ENCODE measurements at places on chromosomes 5 and 9.

- DNase-seq, result no peak
Observed at GRCh38 chr5:167821151-167821550, 470.3 kb upstream of the WWC1 start.

- no peak for DNase-seq
Observed at GRCh38 chr5:58842852-58843251, 260.0 kb downstream of the RAB3C start.

GRCh38 chr9:33049680-33050361, 24.7 kb downstream of the DNAJA1 start:
- DNase-seq, result no peak

DNA sequence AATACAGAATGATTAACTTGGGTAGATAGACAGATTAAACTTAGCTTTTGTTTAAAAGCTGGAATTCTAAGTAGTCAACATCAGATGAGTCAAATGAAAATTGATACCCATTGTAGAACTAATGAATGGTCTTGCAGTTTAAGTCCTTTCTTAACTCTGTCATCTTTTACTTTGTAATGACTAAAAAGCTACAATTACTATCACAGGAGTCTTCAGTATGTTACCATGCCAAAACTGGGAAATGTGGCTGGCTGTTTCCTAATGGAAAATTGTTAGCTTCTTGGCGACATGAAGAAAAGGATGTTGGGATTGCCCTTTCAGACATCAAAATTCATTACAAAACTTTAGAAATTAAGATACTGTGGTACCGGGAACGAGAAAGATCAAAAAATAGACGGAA, 20.2 kb upstream of the ANXA1 start:
- DNase-seq, result no peak

GRCh38 chr9:76302947-76303550, 91.2 kb downstream of the RFK start:
- DNase-seq, result no peak

Measured in activated T-helper 1 cell treated with anti-CD3 and anti-CD28 coated beads, Interleukin-2, amount 50 U/mL, for 16 hours (primary cell).